ENCODE measurements at places on chromosomes 7 and 10.
A peak's percentile ranks its signal among the peaks of the same experiment; 100 is the strongest.

GRCh38 chr10:58240531-58240930, 27.2 kb downstream of the IPMK start:
- no peak for DNase-seq

GRCh38 chr10:69327463-69328379, 49.4 kb downstream of the HK1 start:
- DNase-seq: no peak

DNA sequence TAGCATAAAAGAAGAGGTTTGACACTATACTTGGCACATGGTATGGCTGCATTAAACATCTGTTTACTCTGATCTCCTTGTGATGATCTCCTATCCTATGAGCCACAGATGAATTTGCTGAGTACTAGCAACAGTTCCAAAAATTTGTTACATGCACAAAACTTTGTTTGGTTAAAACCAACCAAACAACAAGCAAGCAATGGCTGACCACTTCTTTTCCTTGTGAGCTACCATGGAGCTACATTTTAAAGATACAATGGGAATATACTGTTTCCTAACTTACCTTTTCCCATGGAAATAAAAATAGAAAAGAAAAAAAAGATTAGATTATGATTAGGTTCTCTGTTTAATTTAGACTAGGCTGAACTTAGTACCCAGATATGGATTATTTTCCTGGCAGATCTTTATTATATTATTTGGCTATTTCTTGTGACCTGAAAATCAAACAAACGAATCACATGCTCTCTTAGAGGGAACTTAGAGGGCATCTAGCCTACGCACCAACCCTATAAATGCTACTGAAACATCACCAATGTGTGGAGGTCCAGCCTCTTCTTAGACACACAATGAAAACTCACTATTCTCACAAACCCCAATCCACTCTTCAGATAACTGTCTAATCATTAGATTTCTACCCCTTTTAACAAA, 80.1 kb upstream of the FAM133B start:
- no peak for DNase-seq

GRCh38 chr7:1059200-1060091, 15.1 kb downstream of the GPR146 start:
- no peak for DNase-seq

- no peak for DNase-seq
Observed at GRCh38 chr7:20122073-20122472, 95.1 kb downstream of the MACC1 start.

- DNase-seq: peak; percentile 46
Observed at GRCh38 chr10:85645926-85646711, 720.5 kb downstream of the GRID1 start.

DNA sequence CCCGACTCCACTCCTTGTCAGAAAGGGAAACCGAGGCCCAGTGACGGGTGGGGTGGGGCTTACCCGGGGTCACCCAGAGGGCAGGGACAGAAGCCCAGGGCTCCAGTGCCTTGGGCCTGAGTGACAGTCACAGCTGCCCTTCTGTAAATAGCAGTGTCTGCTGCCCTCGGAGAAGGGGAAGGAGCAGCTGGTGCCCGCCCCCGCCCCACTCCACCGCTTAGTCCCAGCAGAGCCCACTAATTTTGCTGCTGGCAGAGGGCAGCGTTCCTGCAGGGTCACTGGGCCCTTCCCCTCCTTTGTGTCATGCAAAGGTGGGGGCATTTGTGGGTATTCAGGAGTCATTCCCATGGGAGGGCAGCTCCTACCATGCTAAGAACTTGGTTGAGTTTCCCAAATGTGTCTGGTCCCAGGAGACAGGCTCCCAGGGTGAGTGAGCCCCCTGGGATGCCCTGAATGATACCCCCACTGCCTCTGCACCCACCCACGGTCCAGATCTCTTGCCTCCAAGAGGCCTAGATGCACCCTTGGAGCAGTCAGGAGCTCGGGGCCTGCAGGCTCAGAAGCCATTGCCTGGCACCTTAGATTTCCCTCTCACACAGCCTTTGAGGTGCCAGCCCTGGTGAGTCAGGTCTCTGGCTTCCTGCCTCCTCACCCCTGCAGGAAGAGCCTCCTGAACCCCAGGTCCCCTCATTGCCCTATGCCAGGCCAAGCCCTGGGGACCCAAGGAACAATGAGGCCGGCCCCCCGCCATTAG, 17.2 kb downstream of the SH2B2 start:
- DNase-seq: no peak

GRCh38 chr7:72430531-72430930, 18.4 kb upstream of the CALN1 start:
- DNase-seq: no peak

GRCh38 chr10:132163278-132163765, 23.4 kb upstream of the DPYSL4 start:
- DNase-seq: peak; percentile 96

DNA sequence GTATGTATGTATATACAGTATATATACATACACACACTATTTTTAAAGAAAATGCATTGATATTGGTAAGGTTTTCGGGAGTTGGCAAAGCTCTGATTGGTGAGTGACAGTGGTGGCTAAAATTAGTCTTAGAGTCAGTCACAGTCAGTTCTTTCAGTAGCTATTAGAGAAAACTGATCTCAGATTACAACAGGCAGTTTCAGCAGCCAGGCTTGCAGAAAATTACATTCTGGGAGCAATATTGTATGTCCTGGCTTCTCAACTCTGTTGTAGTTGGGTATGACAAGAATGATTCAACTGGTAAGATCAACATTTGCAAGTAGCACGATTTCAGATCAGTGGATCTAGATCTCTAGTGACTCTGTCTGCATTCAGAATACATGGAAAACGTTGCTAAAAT, 897.9 kb upstream of the AUTS2 start:
- DNase-seq: no peak

DNA sequence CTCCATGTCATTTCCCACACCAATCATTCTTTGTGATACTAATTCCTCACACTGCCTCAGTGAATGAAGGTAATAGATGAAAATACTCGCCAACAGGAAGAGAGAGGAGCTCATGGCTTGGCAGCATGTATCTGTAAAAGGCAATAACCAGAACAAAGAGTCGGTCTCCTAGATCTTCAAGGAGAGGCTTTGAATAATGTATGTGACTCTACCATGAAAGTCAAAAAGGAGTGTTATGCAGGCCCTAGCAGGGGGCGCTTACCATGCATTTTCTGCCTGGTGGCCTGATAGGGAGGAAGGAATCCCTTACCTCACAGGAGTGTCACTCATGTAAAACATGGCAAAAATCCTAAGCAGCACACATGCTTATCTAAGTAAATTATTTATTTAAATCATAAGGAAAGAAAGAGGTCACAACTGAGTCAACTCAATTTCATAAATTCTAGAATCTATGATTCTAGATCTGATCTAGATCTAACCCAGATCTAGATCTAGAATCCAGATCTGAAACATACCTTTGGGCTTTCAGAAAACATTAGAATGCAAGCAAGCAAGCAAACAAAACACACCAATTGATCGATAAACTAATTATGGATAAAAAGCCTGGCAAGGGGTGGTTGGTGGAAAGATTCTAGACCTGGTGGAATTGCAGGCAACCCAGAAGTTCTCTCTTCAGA, 226.3 kb upstream of the KLF6 start:
- DNase-seq: no peak

GRCh38 chr7:135375908-135376699, 133.8 kb downstream of the CNOT4 start:
- no peak for DNase-seq

GRCh38 chr10:70890917-70891431, 2.6 kb upstream of the PCBD1 start:
- DNase-seq: peak; percentile 48

GRCh38 chr7:77467408-77467807, 51.3 kb upstream of the GSAP start:
- no peak for DNase-seq

DNA sequence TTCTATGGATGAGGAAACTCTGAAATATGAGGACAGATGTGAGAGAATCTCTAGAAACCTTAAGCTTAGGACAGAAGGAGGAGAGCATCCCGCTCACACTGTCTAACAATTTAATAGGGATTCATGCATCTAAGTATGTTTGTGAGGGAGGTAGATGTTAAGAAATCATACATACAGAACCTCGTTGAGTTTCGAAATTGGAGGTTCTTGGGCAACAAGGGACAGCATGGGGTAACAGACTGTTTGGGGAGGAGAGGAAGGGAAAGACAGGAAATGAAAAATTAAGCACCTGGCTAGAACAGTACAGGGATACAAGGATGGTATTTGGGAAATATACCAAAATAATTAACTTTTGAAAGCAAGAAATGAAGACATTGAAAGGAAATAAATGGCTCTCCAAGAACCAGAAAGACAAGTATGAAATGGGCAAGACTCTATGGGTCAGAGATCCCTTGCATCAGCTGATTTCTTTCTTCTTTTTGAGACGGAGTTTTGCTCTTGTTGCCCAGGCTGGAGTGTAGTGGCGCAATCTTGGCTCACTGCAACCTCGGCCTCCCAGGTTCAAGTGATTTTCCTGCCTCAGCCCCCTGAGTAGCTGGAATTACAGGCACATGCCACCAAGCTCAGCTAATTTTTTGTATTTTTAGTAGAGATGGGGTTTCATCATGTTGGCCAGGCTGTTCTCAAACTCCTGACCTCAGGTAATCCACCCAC, 207.9 kb downstream of the CTNNA3 start:
- DNase-seq: no peak

GRCh38 chr7:44334734-44335097, 9.3 kb upstream of the CAMK2B start:
- no peak for DNase-seq

- no peak for DNase-seq
Observed at GRCh38 chr7:114931656-114932011, 9.7 kb downstream of the MDFIC start.

DNA sequence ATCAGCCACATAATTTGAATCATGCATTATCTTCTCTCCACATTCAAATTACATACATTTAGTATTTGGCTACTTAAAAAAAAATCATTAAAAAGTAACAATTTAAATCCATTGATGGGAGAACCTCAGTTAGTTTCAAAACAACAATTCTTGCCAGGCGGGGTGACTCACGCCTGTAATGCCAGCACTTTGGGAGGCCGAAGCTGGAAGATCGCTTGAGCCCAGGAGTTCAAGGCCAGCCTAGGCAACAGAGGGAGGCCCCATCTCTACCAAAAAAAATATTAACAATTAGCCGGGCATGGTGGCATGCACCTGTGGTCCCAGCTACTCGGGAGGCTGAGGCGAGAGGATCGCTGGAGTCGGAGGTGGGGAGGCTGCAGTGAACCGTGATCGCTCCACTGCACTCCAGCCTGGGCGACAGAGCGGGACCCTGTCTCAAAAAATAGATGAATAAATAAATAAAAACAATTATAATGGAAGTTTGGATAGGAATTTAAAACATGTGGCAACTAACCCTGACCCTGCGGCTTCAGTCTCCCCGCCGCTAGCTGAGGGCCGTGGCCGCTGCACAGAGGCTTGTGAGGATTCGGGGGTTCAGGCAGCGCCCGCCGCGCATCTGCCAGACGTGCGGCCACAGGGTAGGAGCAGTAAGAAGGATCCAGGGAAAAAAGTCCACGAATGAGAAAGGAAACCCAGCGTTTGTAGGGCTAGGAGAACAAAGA, 1.1 kb upstream of the CSGALNACT2 start:
- no peak for DNase-seq

DNA sequence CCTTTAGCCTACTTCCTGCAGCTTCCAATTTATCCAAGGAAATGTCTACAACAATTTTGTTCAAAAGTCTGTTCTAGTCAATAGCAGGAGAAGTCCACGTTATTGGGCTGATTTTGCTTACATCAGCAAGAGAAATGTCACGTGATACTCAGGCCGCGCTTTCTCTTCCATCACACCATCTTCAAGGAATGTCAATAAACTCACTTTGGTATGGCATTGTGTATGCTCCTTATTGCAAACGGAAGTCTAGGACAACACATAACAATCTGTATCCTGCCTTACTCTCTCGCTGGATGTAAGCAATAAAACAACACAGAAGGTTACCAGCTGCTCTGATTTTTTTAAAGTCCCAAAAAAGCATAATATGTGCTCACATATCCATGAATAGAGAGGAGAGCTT, 17.1 kb upstream of the STK17A start:
- DNase-seq: no peak

DNA sequence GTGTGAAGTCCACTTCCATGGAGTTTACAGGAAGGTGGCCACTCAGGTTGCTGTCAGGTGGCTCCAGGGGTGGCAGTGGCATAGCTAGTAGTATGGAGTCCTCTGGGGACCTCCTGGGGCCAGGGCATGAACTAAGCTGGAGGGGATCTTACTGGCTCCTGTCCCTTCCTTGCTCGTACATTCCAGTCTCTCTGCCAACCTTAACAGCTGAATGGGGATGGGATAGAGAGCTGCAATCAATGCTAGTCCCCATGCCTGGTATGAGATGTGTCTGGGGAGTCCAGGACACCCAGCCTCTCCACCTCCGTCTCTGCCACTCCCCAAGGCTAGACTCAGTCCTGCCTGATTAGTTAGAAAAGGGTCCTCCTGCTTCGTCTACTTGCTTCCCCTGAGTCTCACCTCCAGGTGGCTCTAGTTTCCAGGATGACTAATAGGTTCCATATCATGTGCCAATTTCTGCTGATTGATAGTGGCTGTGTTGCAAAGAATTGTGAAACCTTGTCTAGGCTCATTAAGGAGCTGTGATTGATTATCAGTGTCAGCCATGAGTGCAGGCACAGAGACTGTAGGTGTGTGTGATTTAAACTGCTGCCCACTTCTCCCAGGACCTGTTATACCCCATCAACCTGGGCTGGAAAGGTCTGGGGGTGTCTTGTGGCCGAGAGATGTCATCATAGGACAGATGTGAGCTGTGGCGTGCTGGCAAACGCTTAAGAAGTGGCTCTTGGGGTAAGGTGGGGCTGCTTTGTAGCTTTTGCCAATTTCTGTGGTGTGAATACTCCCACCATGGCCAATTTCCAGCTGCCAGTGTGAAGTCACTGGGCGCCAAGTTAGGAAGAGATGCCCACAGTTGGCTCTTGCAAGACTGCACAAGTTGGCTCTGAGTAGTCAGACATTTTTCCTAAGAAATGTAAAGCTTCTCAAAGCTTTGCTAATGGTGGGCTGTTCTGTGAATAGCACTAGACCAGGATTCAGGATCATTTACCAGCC, 59.8 kb downstream of the COL13A1 start:
- peak; percentile 39 for DNase-seq

DNA sequence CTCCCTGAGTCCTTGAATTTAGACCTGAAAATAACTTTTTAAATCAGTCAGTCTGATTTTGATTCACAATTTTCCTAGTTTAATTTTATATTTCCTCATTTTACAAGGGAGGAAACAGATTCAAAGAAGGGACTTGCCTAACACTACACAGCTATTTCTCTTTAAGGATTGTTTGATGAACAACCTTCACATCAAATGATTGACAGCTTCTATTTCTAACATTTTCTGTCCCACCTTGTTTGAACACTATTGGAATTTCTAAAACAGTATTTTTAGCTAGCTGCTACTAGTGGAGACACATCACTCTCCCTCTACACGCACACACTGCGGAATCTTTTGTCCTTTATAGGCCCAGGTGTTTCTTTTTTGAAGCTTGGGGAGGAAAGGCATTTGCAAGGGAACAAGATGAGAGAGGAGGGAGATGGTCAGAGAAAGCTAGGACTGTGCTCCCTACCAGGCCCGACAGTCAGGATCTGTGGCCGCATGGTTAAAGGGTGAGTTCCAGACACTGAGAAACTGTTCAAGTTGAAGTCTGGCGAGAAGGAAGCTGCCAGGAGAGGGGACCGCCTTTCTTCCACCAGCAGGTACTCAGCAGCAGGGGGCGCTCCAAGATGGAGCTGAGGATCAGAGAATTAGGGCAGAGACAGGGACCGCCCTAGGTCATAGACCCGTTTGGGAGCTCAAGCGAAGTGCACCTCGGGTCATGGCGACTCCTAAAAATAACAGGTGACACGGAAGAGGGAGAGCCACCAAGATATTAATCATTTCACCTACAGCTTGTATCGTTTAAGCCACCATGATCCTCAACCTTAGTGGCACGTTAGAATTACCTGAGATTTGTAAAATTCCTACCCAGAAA, 49.7 kb downstream of the DNAJC12 start:
- peak; percentile 69 for DNase-seq
